ENCODE measurements at places on chromosomes 13 and 19. TPM values are rescaled to one million over a fixed set of nuclear protein-coding genes. Genes with fewer than 3 reads are reported as not detected.

DNA sequence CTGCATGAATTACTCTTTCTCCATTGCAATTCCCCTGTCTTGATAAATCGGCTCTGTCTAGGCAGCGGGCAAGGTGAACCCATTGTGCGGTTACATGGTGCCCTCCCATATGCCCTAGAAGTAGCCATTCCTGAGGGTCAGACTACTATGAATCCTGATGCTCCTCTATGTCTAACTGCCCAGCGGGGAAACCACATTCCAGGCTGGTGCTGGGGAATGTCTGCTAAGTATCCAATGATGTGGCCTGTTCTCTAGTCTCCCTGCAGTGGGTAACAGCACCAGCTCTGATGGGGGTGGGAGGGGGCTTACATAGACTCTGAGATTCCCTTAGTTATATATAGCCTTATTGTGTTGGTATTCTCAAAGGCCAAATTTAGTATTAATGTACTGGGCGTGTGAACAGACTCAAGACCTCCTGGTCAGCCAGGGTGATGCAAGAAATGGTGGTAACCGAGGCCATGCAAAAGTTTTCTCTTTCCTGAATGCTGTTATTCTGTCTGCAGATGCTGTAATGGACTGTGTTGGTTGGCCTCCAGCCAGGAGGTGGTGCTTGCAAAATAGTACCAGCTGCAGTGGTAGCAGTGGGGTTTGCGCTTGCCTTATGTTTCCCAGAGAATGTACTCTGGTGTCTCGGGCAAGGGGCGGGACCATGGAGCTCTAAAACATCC lies 564.8 kb upstream of the SLITRK1 start:
- H3K4me3 ChIP-seq = no peak overlapping the region
- no peak overlapping the region for H3K27ac ChIP-seq
- no peaks in the 10 kb centered on the region for H3K27me3 ChIP-seq
- no peaks in the 10 kb centered on the region for H3K36me3 ChIP-seq

DNA sequence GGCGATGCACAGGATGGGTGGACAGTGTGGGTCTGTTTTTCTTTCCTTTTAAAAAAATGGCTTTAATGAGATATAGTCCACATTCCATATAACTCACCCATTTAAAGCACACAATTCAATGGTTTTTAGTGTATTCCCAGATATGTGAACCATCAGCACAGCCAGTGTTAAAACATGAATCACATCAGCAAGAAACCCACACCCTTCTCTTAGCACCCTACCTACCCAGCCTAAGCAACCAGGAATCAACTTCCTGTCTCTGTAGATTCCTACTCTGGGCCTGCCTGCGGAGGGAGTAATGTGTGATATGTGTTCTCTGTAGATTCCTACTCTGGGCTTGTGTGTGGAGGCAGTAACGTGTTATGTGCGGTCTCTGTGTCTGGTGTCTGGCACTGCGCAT lies 11.9 kb downstream of the TMEM255B start:
- no peak for DNase-seq
- no peaks in the 10 kb centered on the region for H3K27me3 ChIP-seq
- no peaks in the 10 kb centered on the region for H3K4me1 ChIP-seq

- peak overlapping the region; percentile 43 for H3K27ac ChIP-seq
- H3K27me3 ChIP-seq = peaks cover 9% of the 10 kb centered on the region
Measured at GRCh38 chr13:67224148-67224846, 5.8 kb downstream of the PCDH9 start.

GRCh38 chr19:14505488-14506239 lies 9.7 kb upstream of the GIPC1 start:
- peak; percentile 82 for DNase-seq
- H3K36me3 ChIP-seq = no peaks in the 10 kb centered on the region
- H3K27ac ChIP-seq = peak overlapping the region; percentile 98
- H3K4me1 ChIP-seq = peaks cover 60% of the 10 kb centered on the region
- no peaks in the 10 kb centered on the region for H3K27me3 ChIP-seq

Gene PTGER1
- not detected for total RNA-seq

Gene CEACAM1
- 1.6 TPM for total RNA-seq

Gene CGB5
- total RNA-seq = not detected

Gene CPAMD8
- total RNA-seq = 7.5 TPM

Gene C1QTNF9
- 0.33 TPM for total RNA-seq

Gene SYDE1
- 0.22 TPM for total RNA-seq

Gene DENND1C
- total RNA-seq = 105 TPM

Gene SIGLEC12
- total RNA-seq = not detected
